Hematopoietic multipotent progenitor cell treated with erythropoietin and hydrocortisone succinate and interleukin-3 and kit ligand, for 15 days (in vitro differentiated cells): ENCODE measurements at places on chromosomes 2 and 18.
A peak's percentile ranks its signal among the peaks of the same experiment; 100 is the strongest.

GRCh38 chr2:169386722-169387121 is 24.4 kb upstream of the LRP2 start:
- DNase-seq = no peak

- DNase-seq = no peak
These were observed 96.4 kb upstream of the ATL2 start for GRCh38 chr2:38473333-38474005.

GRCh38 chr2:96509114-96509846 is 4.1 kb upstream of the NEURL3 start:
- DNase-seq = peak; percentile 79

- no peak for DNase-seq
These were observed 28.4 kb upstream of the CCDC102B start for GRCh38 chr18:68769461-68769860.

GRCh38 chr2:239751679-239752355 is 273.3 kb downstream of the NDUFA10 start:
- no peak for DNase-seq
